ENCODE measurements at places on chromosomes 4 and X.

DNA sequence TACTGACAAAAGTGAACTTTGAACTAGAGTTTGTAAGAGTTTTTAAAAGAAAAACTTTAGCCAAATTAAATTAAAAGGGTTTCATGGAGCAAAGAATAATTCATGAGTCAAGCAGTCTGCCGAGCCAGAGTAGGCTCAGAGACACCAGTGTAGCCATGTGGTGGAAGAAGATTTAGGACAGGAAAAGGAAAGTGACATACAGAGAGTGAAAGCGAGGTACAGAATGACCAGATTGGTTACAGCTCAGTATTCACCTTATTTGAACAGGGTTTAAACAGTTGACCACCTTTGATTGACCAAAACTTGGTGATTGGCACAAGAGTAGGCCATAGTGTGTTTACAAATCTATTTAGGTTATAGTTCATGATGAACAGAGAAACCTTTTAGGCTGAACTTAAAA lies 377.8 kb downstream of the KLHL4 start:
- DNase-seq = no peak

DNA sequence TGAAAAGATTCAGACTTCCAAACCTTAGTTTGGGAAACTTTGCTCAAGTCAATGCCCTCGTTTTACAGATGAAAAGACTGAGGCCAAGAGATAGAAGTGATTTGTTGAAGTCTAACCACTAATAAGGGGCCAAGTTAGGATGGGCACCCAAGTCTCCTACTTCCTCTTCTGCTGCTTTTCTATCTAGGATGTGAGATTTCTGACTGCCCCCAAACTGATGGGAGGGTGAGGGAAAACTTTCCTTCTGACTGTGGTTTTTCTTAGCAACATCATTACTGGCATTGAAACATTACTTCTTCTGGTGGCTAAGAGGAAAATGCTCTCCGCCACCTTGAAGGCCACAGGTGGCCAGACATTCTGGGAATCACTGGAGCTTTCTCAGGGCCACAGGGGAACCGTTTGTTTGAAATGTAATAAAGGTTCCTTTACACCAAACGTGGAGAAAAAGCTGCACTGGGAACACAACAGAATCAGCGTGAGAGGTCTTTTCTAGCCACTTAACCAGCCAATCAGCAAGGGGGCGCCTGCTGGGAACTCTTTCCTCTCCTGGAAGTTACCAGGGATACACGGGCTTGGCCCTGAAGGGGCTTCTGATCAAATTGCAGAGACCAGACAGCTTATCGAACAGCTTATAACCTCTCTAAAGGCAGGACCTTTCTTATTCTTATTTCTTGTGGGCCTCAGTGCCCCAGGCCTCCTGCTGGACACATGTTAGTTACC lies 115.9 kb upstream of the TEX13D start:
- no peak for DNase-seq

- DNase-seq = no peak
Observed at GRCh38 chr4:71266090-71266794, 72.6 kb upstream of the SLC4A4 start.

- DNase-seq = no peak
Observed at GRCh38 chr4:97762115-97762512, 381.2 kb downstream of the STPG2 start.

- no peak for DNase-seq
Observed at GRCh38 chr4:121551881-121552280, 144.9 kb downstream of the ANXA5 start.

- DNase-seq = no peak
Observed at GRCh38 chr4:65007841-65008439, 598.7 kb upstream of the TECRL start.

- DNase-seq = no peak
Observed at GRCh38 chr4:169869490-169869889, 111.7 kb upstream of the HPF1 start.

GRCh38 chr4:60589425-60589824 lies 610.7 kb upstream of the ADGRL3 start:
- no peak for DNase-seq
